Kasumi-1 (cell line): ENCODE measurements at places on chromosomes 4 and X.
A peak's percentile ranks its signal among the peaks of the same experiment; 100 is the strongest.

GRCh38 chrX:53084043-53084570 lies 1.9 kb downstream of the TSPYL2 start:
- no peak for DNase-seq

DNA sequence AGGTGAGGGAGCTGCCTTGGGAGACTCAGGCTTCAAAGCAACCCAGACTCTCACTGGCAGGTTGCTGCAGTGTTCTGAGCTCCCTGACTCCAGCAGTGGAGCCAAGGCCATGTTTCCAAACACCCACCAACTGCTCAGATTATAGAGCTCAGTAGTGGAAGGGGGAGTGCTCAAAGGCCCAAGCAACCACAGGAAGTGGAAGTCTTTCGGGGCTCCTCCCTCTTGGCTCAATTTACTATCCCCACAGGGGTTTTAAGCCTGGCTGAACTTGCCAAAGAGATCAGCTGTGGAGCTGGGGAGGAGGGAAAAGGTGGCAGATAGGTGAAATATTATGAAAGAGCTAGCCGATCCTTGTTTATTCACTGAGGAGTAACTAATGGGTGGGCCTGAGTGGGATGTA lies 82.5 kb downstream of the HPRT1 start:
- peak; percentile 62 for DNase-seq

DNA sequence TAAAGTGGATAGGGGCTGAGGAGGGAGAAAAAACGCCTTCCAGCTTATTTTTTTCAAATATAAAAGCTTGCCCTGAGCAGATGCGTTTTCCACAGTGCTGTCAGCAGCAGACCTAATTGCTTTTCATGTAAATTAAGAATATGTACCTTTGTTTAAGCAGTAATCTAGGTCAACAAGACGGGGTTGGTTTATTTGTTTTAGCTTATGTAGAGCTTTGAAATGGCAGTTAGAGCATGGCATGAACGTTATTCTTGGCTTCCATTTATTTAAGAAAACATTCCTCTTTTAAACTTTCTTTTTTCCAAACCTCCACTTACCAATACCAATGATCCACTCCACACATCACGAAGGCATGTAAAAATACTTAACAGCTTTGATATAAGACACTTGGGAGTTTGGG lies 220.3 kb upstream of the TENM3 start:
- DNase-seq, result no peak

- DNase-seq, result peak; percentile 64
These were observed 224.2 kb downstream of the RCHY1 start for GRCh38 chr4:75289914-75290582.

GRCh38 chr4:77269505-77269904 lies 112.5 kb downstream of the CCNG2 start:
- no peak for DNase-seq

- no peak for DNase-seq
These were observed 18.4 kb downstream of the DCLK2 start for GRCh38 chr4:150096625-150097024.

DNA sequence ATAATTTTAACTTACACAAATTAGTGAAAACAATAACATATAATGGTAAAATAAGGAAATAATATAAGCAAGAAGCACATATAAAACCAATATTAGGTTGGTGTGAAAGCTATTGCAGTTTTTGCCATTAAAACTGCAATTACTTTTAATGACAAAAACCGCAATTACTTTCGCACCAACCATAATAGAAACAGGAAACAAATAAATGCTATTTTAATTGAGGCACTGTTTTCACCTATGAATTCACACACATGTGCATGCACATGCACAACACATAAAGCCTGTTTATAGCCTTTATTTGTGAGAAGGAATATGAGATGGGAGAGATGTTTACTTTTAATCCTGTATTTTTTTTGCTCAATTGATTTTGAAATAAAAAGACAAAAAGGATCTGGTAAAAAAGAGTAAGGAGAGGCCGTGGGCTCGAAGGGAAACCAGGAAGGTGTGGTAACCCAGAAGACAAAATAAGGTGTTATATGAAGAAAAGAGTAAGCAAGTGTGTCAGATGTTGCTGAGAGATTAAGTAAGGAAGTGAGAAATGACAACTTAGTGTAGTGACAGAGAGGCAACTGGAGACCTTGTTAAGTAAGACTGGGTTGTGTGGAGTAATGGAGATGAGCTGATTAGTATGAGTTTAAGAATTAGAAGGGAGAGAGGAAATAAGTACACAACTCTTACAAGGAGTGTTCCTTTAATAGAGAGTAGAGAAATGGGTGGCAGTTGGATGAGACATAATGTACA lies 69.0 kb downstream of the KLHL13 start:
- DNase-seq, result no peak

DNA sequence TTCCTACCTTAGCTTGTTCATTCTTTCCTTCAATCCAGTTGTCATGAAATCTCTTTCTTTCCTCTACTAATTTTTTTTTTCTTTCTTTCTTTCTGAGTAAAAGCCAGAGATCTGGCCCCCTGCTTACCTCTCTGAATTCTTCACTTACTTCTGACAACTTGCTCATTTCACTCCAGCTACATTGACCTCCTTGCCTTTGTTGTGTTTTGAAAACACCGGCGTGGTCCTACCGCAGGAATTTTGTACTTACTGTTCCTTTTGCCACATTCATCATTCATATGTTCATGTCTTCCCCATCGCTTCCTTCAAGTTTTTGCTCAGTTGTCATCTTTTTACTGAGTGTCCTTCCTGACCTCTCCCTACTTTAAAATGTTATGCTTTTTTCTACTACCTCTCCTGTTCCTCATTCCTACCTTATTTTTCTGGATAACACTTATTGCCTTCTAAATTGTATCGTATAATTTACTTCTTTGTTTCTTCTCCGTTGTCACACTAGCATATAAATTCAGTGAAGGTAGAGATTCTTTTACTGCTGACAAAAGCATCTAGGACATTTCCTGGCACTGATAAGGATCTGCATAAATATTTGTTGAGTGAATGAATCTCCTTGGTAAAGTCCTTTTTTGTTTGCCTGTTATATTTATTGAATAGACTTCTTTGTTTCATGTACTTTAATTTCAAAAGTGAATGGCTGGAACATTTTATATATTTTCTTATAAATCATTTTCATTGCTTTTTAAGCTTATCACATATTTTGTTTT lies 74.4 kb downstream of the NFKB1 start:
- no peak for DNase-seq

DNA sequence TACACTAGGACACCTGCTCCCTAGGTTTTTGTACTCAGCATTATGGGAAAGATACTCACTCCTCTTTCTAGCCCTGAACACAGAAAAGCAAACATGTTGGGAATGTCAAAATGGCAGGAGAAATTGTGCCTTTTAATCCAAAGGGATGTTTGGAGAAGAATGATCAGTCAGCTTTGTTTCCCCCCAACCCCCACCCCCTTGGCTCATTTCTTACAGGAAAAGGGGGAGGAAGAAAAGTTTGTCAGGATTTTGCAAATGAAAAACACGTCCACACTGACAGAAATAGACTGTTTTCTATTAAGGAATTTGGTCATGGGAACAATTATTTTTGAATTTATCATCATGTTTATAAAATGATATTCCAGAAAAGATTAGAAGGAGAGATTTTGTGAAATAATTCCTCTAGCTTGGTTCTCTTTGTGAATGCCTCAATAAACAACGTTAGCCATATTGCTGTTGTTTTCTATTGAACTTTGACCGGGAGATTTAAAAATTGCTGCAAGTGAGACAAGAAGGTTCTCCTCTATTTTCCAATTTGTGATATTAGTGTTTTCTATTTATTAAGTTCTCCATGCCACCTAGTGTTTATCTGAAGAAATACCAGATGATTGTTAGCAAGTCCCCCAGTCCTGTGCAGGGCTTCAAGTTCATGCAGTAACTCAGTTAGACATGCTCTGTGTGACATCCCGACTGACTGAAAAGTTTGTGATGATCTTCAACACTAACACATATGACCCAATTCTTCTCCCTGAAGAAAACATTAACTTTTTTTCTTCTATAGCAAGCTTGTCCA lies 31.3 kb upstream of the TFDP3 start:
- peak; percentile 5 for DNase-seq

DNA sequence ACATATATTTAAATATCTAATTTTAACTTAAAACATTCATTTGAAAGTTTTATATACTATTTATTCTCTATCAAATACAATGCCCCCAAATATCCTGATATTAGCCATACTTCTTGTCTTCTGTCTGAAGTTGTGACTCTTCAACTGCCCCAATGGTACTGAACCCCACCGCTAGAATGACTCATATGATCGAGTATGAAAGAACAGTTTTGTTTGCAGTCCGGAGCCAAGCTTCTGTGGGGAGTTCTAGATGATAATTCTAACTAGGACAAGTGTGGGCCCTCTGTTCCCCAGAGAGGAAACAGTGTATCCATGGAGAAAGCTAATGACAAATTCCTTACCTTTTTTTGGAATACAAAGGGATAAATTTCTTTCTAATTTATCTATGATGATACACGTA lies 24.7 kb upstream of the CT47A1 start:
- no peak for DNase-seq

GRCh38 chrX:46572340-46572936 lies 1.1 kb upstream of the CHST7 start:
- DNase-seq, result peak; percentile 37

- no peak for DNase-seq
These were observed 34.4 kb upstream of the USP46 start for GRCh38 chr4:52693492-52693891.

DNA sequence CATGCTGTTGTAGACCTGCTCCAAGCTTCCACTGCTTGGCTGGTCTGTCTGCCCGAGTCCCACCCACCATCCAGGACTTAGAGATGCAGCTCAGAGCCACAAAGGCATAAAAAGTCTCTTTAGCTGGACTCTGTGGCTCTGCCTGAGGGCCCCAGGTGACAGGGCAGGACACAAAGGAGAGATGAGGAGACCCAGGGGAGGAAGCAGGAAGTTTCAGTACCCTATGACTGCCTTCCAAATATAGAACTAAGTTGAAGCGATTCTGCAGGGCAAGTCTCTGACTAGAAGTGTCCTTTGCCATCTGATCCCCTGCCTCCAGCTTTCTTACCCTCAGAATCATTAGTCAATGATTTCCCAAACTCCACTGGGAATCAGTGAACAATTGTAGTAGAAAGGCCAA lies 11.2 kb upstream of the CXCR3 start:
- DNase-seq, result no peak

- peak; percentile 60 for DNase-seq
These were observed 56.5 kb downstream of the ARAP2 start for GRCh38 chr4:36187723-36188333.

GRCh38 chrX:123830309-123830708 lies 29.5 kb upstream of the XIAP start:
- DNase-seq, result no peak

- DNase-seq, result no peak
These were observed 26.4 kb upstream of the PGM2 start for GRCh38 chr4:37799941-37800554.

- DNase-seq, result no peak
These were observed 1.9 kb upstream of the MAMLD1 start for GRCh38 chrX:150361070-150361776.

DNA sequence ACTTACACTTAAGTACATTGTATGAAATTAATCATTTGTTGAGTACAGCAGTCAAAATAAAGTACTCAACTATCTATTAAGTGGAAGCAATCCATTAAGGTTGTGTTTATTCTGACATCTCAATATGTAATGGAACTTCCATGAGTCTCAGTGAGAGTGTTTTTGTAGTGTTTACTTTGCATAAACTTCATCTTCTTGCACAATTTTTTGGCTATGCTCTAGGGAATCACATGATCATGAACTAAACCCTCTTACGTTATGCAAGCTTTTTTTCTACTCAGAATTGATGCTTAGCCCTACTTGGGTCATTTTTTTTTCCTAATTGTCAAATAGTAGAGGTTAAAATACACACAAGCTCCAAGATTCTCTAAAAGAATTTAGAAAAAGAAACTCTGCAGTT lies 21.1 kb upstream of the PIGA start:
- no peak for DNase-seq

GRCh38 chr4:101010987-101011386 lies 336.3 kb downstream of the PPP3CA start:
- no peak for DNase-seq

- DNase-seq, result no peak
These were observed 35.0 kb upstream of the MXD4 start for GRCh38 chr4:2296631-2297601.

DNA sequence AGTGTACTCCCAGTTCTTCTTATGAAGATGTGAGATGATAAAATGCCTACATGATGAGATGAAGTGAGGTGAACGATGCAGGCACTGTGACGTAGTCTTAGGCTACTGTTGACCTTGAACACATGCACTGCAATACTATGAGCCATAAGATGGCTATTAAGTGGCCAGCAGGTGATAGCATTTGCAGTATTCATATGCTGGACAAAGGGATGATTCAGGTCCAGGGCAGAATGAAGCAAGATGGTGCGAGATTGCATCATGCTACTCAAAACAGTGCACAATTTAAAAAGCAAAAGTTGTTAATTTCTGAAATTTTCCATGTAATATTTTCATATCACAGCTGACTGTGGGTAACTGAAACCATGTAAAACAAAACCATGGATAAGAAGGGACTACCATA lies 781.4 kb downstream of the PCDH18 start:
- DNase-seq, result no peak

DNA sequence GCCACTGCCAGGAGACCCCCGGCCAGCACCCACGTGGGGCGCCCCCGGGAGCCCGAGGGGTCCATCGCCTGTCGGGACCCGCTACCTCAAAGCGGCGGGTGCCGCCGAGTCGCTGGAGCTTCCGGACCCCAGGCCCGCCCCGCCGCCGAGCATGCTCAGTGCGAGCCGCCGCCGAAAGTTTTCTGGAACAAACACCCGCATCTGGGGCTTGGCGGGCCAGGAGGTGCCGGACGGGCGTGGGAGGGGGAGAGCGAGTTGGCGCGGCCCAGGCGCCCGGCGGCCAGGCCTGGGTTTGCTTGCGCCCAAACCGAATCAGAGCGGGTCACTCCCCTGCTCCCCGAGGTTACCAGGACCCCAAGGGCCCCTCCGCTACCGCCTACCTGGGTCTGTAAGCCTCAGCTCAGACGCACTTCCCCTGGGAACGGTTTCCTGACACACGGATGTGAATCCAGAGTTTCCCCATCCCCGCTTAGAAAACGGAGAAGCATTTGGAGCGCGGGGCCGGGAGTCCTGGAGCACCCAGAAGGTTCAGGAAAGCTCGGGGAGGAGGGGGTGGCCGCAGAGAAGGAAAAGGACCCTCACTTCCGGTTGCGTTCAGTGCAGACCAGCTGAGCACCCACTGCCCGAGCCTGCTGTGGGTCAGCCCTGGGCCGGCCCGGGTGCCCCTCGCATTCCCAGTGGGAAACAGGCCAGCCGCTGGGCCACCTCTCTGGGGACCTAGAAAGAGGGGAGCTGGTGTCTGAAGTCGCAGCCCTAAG lies at the start of gene EVC2:
Gene EVC2 (minus strand): TSS at position 111 of the 758 bp plus-strand sequence. CDS start 46 bp downstream, at position 65.
- DNase-seq, result peak; percentile 28

DNA sequence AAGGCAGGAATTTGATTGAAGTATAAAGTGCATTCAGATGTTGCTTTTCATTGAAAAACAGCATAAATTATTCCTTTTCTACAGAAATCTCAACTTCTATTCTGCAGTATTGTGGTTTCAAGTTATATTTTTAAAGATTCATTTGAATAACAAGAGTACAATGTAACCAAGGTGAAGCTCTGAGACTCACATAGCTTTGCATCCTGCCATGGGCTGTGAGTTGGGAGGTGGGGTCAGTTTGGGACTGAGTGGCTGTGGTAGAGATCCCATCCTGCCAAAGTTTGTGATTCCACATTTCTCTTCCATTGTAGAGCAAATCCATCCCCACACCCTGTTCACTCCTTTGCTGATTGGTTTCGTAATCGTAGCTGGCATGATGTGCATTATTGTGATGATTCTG lies 69.2 kb downstream of the KIT start:
- no peak for DNase-seq

GRCh38 chrX:15838017-15838416 lies 16.6 kb downstream of the AP1S2 start:
- peak; percentile 5 for DNase-seq

GRCh38 chr4:622071-622995 lies 3.0 kb upstream of the PDE6B start:
- peak; percentile 15 for DNase-seq
